Hematopoietic multipotent progenitor cell treated with erythropoietin and hydrocortisone succinate and interleukin-3 and kit ligand, for 6 days (in vitro differentiated cells): ENCODE measurements at places on chromosomes 3 and 15.
A peak's percentile ranks its signal among the peaks of the same experiment; 100 is the strongest.

DNA sequence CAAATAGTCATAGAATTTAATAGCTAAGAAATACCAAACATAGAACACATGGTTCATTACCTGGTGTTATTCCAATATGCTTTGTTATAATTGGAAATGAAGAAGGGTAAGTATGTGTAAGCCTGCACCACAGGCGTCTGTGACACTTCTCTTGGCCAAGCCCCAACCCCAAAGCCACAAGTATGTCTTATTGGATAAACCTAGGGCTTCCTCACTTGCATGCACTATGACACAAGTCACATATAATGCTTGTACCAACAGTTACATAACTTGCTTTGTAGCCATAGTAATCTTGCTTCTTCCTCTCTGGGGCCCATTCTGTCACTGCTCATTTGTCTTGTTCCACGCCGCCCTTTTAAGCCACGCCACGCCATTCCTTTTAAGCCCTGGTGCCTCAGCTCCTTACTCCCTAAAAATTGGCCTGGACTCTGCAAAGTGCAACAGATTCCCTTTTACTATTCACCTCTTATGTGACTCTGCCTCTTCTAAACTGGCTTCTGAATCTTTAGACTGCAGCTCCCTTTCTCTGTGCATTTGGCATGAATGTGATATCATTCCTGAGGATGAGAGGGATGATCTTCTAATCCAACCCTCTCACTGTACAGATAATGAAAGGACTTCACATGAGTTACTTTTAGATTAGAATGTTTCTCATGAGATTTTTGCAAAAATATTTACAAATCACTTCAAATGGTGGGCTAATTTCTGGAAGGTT lies 48.1 kb upstream of the EPHA3 start:
- peak; percentile 58 for DNase-seq

- DNase-seq: no peak
Measured at GRCh38 chr15:27260523-27260922, 289.5 kb downstream of the GABRG3 start.

- peak; percentile 43 for DNase-seq
Measured at GRCh38 chr3:3109407-3110298, 521 bp downstream of the IL5RA start.

DNA sequence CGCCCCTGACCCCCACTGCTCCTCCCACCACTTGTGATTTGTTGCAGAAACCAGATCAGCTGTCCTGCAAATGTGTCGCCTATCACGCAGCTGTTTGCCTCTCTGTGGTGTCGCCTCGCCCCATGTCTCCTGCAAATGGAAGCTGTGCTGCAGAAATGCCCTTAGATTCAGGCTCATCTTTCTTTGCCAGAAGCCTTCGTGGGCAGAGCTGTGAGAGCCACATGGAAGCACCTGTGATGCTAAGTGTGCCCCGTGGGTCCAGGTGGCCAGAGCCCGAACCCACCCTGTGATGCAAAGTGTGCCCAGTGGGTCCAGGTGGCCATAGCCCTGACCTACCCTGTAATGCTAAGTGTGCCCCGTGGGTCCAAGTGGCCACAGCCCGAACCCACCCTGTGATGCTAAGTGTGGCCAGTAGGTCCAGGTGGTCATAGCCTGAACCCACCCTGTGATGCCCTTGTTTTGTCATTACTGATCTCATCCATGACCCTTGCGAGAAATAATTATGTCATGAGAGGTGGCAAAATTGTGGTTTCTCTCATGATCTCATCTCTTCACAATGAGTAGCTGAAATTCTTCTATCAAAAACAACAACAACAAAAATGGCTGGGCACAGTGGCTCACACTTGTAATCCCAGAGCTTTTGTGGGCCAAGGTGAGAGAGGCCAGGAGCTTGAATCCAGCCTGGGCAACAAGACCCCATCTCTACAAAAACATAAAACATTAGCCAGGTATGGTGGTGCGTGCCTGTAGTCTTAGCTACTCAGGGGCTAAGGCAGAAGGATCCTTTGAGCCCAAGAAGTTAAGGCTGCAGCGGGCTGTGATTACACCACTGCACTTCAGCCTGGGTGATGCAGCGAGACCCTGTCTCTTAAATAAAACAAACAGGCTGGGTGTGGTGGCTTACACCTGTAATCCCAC lies 187.4 kb downstream of the GOLGA6L6 start:
- DNase-seq: no peak

DNA sequence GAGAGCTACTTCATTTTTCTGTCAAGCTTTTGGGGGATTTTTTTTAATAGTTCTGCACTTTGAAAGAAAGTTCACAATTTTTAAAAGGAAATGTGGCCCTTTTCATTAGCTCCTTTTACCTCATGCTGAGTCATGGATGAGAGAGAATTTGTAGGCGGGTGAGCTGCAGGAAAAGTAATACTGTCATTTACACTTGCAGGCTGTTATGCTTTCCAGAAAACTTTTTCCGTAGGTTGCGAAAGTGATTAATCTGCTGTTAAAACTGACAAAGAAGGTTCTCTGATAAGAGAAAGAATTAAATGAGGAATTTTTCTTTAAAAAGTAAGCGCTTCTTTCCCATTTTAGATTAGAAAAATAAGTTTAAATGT lies 430.2 kb downstream of the LPP start:
- peak; percentile 59 for DNase-seq

- DNase-seq: no peak
Measured at GRCh38 chr3:102124282-102124681, 275.0 kb downstream of the NFKBIZ start.

GRCh38 chr3:40524222-40524567 lies 565 bp upstream of the ZNF621 start:
- DNase-seq: no peak

DNA sequence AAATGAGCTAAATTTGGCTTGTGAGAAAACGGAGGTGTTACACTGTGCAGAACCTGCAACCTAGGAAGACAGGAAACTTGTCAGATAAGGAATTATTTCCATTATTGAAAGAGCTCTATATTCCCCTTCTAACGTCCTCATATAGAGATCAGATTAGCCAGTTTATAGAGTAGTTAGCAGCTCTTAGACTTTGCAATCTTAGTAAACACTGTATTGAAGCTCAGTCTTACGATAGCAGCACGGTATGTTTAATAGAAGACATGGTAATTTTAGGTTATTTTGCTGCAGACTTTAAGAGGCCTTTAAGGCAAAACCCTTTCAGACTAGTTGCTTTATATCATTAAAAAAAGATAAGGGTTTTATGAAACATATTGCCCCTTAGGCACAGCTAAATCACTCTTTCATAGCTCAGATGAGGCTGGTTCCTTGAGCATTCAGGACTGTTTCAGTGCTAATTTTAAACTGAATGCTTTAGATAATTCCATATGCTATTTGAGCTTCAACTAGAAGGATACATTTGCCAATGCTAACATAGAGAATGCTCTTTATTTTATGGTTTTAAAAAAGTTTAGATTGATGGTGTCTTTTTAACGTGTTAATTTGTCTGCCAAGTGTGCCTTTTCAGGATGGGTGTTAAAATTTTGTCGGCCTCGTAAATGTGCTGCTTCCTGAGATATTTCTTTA lies 234.3 kb downstream of the PYDC2 start:
- DNase-seq: no peak

DNA sequence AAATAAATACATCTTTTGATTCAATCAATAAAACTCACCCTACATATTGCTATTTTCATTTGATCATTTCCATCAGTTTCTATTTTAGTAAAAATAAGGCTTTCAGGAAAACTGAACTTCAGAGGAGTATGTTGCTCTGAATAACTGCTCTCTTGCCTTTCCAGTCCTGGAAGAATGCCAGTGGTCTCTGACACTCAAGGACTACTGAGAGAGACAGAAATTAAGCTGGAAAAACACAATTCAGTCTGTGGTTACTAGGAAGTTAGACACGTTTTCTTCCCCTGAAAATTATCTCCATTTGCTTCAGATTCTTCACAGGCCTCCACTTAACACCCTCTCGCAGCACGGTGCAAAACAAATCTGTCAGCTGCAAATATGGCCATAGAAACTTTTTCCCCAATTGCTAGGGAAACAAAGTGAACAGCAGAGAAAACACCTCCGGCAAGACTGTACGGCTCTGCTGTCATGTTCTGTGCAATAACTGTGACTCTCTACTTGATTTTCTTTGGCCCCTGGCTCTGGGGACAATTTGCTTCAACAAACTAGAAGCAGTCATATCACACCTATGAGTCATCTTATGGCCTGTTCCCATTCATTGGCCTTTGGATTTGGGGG lies 353.0 kb downstream of the MAGI1 start:
- no peak for DNase-seq

- no peak for DNase-seq
Measured at GRCh38 chr3:8519156-8519555, 17.5 kb downstream of the LMCD1 start.

- DNase-seq: peak; percentile 16
Measured at GRCh38 chr3:49607796-49608195, 53.5 kb downstream of the BSN start.

DNA sequence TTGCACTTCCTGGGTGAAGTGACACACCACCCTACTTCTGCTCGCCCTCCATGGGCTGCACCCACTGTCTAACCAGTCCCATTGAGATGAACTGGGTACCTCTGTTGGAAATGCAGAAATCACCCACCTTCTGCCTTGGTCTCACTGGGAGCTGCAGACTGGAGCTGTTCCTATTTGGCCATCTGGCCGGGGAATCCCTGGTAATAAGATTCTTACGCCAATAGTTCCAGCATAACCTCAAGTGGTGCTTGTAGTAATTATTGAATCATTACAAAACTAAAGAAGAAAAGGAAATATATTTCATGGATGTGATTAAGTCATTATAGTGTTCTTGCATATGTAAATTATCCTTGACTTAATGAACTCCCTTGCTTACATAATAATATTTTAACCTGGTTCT lies 841.9 kb downstream of the CADM2 start:
- no peak for DNase-seq

GRCh38 chr3:53196575-53197407 lies 35.8 kb downstream of the PRKCD start:
- peak; percentile 69 for DNase-seq

- no peak for DNase-seq
Measured at GRCh38 chr15:94524565-94524964, 293.2 kb downstream of the MCTP2 start.

- no peak for DNase-seq
Measured at GRCh38 chr15:47742334-47742733, 25.0 kb downstream of the SEMA6D start.

DNA sequence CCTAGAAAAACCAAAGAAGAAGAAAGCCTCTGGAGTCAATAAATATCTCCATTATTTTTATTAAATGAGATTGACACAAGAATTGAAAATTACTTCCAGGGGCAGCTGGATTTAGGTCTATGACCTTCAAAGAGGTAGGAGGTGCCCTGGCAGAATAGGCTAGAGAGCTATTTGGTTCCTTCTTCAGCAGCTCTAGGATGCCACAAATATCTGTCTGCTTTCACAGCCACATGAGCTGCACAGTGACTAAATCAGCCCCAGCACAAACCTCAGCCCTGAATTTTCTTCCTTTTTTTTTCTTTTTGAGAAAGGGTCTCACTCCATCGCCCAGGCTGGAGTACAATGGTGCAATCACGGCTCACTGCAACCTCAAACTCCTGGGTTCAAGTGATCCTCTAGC lies 223.5 kb downstream of the ABHD5 start:
- DNase-seq: no peak

- peak; percentile 79 for DNase-seq
Measured at GRCh38 chr3:170768334-170768801, 101.6 kb downstream of the RPL22L1 start.

DNA sequence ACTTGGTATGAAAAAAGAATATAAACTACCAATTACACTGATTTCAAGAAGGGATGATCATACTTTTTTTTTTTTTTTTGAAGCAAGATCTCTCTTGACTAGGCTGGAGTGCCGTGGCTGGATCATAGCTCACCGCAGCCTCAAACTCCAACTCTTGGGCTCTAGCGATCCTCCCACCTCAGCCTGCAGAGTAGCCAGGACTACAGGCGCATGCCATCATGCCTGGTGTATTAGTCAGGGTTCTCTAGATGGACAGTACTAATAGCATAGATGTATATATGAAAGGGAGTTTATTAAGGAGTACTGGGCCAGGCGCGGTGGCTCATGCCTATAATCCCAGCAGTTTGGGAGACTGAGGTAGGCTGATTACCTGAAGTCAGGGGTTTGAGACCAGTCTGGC lies 11.5 kb upstream of the SEC11A start:
- DNase-seq: no peak

GRCh38 chr3:8757551-8758518 lies 11.6 kb downstream of the OXTR start:
- DNase-seq: no peak

GRCh38 chr15:59330649-59331048 lies 42.0 kb downstream of the MYO1E start:
- no peak for DNase-seq

DNA sequence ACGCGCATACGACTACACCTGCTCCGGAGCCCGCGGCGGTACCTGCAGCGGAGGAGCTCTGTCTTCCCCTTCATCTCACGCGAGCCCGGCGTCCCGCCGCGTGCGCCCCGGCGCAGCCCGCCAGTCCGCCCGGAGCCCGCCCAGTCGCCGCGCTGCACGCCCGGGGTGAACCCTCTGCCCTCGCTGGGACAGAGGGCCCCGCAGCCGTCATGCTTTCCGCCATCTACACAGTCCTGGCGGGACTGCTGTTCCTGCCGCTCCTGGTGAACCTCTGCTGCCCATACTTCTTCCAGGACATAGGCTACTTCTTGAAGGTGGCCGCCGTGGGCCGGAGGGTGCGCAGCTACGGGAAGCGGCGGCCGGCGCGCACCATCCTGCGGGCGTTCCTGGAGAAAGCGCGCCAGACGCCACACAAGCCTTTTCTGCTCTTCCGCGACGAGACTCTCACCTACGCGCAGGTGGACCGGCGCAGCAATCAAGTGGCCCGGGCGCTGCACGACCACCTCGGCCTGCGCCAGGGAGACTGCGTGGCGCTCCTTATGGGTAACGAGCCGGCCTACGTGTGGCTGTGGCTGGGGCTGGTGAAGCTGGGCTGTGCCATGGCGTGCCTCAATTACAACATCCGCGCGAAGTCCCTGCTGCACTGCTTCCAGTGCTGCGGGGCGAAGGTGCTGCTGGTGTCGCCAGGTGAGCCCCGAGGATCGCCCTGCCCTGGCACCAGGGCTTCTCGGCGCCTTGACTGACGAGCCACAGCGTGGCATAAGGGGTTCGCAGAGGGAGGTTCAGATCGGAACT lies 420 bp downstream of the SLC27A2 start:
- DNase-seq: peak; percentile 54

GRCh38 chr3:127568586-127568985 lies 21.9 kb downstream of the TPRA1 start:
- DNase-seq: no peak

DNA sequence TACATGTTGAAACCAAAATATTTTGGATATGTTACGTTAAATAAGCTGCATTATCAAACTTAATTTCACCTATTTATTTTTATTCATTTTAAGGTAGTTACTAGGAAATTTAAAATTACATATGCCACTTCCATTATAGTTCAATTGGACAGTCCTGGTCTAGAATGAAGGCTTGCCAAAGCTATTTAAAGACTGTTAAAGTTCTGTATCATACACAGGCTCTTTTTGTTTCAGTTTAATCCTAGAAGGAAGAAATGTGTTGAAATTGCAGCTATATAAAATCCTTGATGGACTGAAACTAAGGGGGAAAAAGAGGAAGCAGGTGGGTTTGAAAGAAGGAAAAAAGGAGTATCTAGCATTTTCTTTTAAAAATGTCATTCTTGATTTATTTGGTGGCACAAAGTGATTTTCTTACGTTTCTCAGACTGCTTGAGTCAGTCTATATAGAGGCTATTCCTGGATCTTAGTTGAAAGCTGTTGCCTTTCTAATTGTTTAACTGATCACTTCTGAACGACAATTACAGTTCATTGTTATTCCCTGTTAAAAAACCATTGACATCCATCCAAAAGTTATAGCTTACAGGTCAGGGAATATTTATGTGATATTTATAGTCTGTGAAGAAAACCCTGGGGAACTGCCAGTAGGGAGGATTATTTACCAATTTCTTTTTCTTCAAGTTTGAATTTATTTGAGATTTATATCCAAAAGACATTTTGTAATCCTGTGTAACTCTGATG lies 195.0 kb downstream of the RORA start:
- no peak for DNase-seq
